Suprapubic skin (tissue), 4 donors: ENCODE measurements at places on chromosomes 7 and 10. TPM values are rescaled to one million over a fixed set of nuclear protein-coding genes. Genes with fewer than 3 reads are reported as not detected.

GRCh38 chr7:30888747-30889146, 22.9 kb upstream of the AQP1 start:
- H3K36me3 ChIP-seq: no peaks in the 10 kb centered on the region
- peaks cover 29% of the 10 kb centered on the region for H3K4me1 ChIP-seq
- H3K4me3 ChIP-seq: no peak overlapping the region
- no peaks in the 10 kb centered on the region for H3K27me3 ChIP-seq
- H3K27ac ChIP-seq: no peak overlapping the region
- DNase-seq: no peak

DNA sequence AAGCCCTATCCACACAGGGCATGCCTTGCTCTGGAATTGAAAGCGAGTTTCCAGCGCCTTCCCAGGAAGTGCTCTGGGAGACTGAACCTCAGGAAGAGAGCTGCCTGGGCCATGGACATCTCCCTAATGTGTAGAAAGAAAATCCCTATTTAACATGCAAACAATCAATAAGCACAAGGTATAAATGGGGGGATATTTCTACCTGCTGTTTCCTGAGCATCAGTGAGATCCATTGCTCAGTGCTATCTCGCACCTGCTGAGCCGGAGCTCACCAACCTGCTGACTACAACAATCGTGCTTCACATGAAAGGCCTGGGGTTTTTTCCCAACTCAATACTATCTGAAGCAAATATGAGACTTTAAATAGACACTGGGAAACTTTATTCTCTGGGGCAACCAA, 584.0 kb downstream of the GLRX3 start:
- no peaks in the 10 kb centered on the region for H3K4me1 ChIP-seq
- no peak overlapping the region for H3K27ac ChIP-seq
- H3K4me3 ChIP-seq: no peak overlapping the region
- H3K36me3 ChIP-seq: no peaks in the 10 kb centered on the region

DNA sequence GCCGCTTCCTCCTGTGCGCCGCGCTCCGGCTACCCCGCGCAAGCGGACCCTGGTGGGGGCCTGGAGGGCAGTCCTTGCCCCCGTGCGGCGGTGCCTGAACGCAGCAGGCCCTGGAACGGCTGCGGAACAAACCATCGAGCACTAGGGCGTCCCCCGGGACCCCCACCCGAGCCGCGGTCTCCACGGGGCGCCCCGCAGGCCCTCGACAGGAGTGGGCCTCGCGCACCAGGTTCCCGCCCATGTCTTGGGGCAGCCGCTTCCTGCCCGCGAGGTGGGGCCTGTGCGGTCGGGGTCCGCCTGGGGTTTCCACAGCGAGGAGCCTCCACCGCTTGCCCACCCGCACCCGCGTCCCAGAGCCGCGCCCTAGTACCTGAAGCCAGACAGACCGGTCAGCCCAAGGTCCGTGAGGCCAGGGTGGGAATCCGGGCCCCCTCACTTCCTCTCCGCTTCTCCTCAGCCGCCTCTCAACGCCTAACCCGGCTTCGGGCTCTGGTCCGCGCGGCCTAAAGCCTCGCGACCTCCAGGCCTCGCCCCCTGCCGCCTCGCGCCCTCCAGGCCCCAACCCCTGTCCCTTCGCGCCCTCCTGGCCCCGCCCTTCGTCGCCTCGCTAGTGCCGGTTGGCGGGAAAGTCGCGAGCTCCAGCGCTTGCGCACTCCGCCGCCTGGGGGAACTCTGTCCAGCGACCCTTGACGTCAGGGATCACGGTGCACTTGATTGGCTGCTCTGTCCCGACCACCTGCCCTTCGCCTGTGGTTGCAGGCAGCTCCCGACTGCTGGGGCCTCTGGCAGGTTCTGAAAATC, 7.0 kb upstream of the GBX1 start:
- no peaks in the 10 kb centered on the region for H3K36me3 ChIP-seq
- H3K4me3 ChIP-seq: no peak overlapping the region
- no peak for DNase-seq

GRCh38 chr7:143518941-143519340, 41.3 kb downstream of the TAS2R41 start:
- peaks cover 9% of the 10 kb centered on the region for H3K4me1 ChIP-seq
- H3K36me3 ChIP-seq: no peaks in the 10 kb centered on the region
- H3K27me3 ChIP-seq: no peaks in the 10 kb centered on the region
- no peak for DNase-seq
- H3K4me3 ChIP-seq: no peak overlapping the region
- no peak overlapping the region for H3K27ac ChIP-seq

GRCh38 chr7:71055504-71055903, 76.4 kb upstream of the GALNT17 start:
- H3K27me3 ChIP-seq: no peaks in the 10 kb centered on the region
- DNase-seq: no peak
- H3K27ac ChIP-seq: no peak overlapping the region

GRCh38 chr10:77983384-77984341, 45.7 kb downstream of the POLR3A start:
- H3K4me1 ChIP-seq: no peaks in the 10 kb centered on the region
- no peak overlapping the region for H3K27ac ChIP-seq
- H3K36me3 ChIP-seq: peaks cover 94% of the 10 kb centered on the region
- no peaks in the 10 kb centered on the region for H3K27me3 ChIP-seq

DNA sequence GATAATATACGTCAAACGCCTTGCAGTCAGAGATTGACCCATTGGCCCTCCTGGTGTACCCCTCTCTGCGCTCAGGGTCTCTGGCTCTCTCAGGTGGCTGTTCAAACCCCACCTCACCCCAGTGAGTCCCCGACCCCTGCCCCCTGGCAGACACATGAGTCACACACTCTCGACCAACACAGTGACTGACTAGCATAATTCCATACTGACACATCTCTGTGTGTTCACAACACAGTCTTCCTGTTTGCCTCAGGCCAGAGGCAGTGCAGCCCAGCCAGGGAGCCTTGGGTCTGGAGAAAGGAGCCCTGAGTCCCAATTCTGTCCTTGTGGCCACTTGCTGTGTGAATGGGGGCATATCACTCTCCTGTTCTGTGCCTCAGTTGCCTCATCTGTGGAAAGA, 40.1 kb downstream of the PALD1 start:
- H3K27me3 ChIP-seq: no peaks in the 10 kb centered on the region
- peaks cover 4% of the 10 kb centered on the region for H3K4me1 ChIP-seq
- H3K27ac ChIP-seq: no peak overlapping the region
- DNase-seq: no peak
- no peaks in the 10 kb centered on the region for H3K36me3 ChIP-seq
- no peak overlapping the region for H3K4me3 ChIP-seq

DNA sequence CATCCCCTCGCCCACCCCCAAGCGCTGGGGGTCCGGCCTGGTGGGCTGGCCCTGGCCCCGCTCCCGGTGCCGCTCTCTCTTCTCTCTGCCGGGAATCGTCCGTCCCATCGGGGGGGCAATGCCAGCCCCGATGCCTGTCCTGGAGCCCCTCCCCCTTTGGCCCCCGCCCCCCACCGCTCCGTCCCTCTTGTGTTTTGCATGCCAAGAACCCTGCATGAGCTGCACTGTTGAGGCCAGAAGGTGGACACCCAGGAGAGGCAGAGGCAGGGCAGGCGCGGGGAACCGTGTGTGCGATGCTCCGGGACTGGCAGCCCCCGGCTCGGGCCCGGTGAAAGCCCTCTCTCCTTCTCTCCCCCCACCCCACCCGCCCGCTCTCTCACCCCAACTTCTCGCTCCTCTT, 22.1 kb upstream of the HSPB1 start:
- no peak overlapping the region for H3K27ac ChIP-seq
- no peak for DNase-seq
- H3K36me3 ChIP-seq: no peaks in the 10 kb centered on the region

DNA sequence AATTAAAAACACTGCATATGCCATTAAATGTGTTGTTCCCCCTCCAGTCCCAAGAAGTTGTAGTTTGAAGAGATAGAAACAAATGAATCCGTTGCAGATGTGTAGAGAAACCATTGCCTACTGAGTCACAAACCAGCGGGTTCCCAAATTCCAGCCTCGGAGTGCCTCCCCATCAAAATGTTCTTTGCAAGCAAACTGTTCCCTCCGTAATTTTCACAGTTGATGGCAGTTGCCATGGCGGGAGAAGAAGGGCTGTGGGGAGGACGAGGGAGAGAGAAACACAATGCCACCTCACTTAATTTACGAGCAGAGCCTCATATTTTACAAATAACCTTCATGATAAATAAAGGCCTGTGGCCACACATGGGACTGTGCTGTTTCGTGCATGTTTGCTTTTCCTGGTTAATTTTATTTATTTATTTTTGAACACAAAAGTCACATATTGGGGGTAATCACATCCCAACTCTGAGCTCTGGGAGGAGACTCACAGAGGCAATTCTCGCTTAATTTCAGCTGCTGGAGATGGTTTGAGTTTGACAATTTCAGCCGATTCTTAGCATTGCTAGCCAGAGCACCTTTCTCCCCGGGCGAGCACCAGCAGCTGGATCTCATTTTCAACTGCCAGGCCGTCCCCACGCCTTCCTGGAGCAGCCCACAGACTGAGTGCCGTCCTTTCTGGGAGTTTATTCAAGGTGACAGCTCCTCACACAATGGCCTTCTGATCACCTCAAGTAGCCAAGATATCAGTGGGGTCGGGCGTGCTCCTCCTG, 1084.2 kb downstream of the KCNMA1 start:
- DNase-seq: no peak
- no peak overlapping the region for H3K4me3 ChIP-seq
- no peaks in the 10 kb centered on the region for H3K27me3 ChIP-seq
- H3K36me3 ChIP-seq: no peaks in the 10 kb centered on the region
- peak overlapping the region; percentile 1 for H3K27ac ChIP-seq

GRCh38 chr10:73910764-73911552, at the start of gene PLAU:
Gene PLAU, plus strand, starts transcription at chr10:73911132. Its CDS starts 424 bp downstream, at chr10:73911556.
- peak within 1 kb of the TSS; percentile 80 for H3K4me3 ChIP-seq
- peak within 1 kb of the TSS; percentile 82 for H3K27ac ChIP-seq
- H3K36me3 ChIP-seq: peaks cover 1% of the 10 kb centered on the region
- DNase-seq: peak; percentile 76

DNA sequence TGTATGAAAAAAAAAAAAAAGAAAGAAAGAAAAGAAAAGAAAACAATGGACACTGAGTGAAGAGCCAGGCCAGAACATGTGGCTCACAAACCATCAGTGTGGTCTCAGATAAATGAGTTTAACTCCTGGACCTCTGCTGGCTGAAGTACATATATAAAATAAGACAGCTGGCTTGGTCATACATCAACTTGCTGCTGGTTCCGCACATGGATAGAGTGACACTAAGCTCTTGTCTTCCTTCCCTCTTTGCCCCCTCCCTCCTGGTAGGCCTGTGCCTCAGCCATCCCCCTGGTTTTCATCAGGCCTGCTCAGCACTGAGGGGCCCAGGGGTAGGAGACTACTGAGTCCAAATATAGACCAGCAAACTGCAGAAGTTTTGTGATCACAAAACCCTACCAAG, 58.1 kb upstream of the DGKI start:
- H3K4me1 ChIP-seq: peaks cover 8% of the 10 kb centered on the region
- DNase-seq: no peak
- no peaks in the 10 kb centered on the region for H3K27me3 ChIP-seq
- peaks cover 65% of the 10 kb centered on the region for H3K36me3 ChIP-seq

DNA sequence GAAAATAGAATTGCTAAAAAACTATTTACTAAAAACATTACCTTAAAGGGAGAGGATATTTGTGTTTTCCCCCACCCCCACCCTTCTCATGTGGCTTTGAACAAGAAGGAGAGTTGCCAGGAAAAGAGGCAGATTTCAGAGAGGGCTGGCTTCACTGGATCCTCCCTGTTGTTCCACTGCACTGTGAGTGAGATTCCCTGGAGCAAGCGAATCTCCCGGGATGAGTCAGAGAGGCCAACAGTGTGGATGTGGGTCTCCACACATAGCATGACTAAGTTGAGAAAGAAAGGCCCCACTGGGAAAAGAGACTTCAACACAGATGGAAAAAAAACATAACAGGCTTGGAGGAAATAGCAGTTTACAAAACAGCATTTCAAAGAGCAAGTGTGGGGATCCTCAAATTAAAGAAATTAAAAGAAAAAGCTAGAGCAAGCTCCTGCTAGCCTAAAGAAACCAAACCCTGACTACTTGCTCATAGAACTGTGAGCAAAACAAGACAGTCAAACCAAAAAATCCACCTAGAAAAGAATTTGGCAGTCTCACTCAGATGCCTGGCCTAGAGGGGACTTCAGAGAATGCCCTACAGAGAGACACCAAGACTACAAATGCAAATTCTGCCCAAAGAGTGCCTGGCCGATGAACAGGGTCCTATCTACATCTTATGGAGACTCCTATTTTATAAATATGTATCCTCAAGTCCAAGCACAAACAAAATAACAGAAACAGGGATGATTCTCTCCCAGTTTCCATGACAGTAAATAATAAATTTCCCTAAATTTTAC, 3.4 kb downstream of the CAV1 start:
- peak overlapping the region; percentile 95 for H3K27ac ChIP-seq
- H3K36me3 ChIP-seq: no peaks in the 10 kb centered on the region
- no peaks in the 10 kb centered on the region for H3K27me3 ChIP-seq
- peaks cover 69% of the 10 kb centered on the region for H3K4me1 ChIP-seq

- DNase-seq: no peak
- H3K27me3 ChIP-seq: no peaks in the 10 kb centered on the region
- H3K4me3 ChIP-seq: no peak overlapping the region
- H3K4me1 ChIP-seq: peaks cover 4% of the 10 kb centered on the region
These were observed 116.7 kb downstream of the COL28A1 start for GRCh38 chr7:7418997-7419396.

DNA sequence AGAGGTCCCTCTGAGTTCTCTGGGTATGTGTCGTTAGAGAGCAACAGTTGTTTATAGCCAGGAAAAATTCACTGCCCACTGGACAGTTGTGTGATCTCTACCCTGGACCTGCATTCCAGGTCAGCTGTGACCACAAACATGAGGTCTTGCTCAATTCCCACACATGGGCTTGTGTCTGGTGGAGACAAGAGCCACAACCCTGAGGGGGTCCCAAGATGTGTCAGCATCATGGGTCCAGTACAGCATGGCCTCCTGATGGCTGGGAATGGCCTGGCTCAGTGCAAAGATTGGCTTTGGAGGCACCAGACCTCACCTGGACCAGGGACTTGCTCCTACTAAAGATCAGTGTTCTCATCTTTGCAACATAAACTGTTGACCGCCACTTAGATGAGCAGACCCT, 751.6 kb downstream of the GRID1 start:
- no peaks in the 10 kb centered on the region for H3K4me1 ChIP-seq
- no peak overlapping the region for H3K4me3 ChIP-seq
- no peaks in the 10 kb centered on the region for H3K27me3 ChIP-seq
- H3K36me3 ChIP-seq: no peaks in the 10 kb centered on the region
- no peak overlapping the region for H3K27ac ChIP-seq

DNA sequence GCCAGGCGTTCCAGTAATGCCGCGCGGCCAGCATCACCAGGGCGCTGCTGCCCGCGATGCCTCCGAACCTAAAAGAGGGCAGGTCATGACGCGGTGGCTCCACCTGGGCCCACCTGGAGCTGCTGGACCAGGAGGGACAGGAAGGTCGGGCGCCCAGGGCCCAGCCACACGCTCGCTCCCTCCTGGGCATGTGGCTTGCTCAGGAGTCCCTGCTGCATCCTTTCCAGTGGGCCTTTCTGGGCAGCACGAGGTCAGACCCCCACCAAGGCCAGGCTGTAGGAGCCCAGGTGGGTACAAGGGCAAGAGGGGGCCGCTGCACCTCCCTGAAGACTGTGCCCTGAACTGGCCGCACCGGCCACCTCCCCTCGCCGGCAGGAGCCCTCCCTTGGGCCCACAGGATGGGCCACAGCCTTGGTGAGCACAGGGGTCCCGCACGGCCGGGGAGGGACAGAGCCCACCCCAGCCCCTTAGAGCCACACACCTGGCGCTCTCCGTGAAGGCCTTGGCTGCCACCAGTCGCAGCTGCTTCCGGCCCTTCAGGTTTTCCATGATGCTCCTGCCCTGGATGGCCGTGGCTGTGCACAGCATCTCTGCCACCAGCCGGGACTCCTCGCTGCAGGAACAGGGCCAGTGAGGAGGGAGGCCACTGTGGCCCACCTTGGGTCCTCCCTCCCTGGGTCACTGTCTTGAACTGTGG, 43.2 kb downstream of the CFAP46 start:
- DNase-seq: peak; percentile 56
- peaks cover 8% of the 10 kb centered on the region for H3K27me3 ChIP-seq
- H3K27ac ChIP-seq: no peak overlapping the region
- peaks cover 4% of the 10 kb centered on the region for H3K4me1 ChIP-seq
- no peaks in the 10 kb centered on the region for H3K36me3 ChIP-seq
- H3K4me3 ChIP-seq: no peak overlapping the region

Gene TRIM50
- total RNA-seq: 0.30 TPM
